Cardiac ventricle fibroblast (primary cell): ENCODE measurements at places on chromosomes 16 and 17. TPM values are rescaled to one million over a fixed set of nuclear protein-coding genes. Genes with fewer than 3 reads are reported as not detected.

CDRT15L2 gene
- not detected in 2 replicates for total RNA-seq

PTX4 gene
- total RNA-seq: 0.37 TPM in 1 of 2 replicates, not detected in the other

SLC52A1 gene
- not detected in 2 replicates for total RNA-seq

WNT9B gene
- not detected in 2 replicates for total RNA-seq

ITPRIPL2 gene
- 63.8 and 66.1 TPM in 2 replicates for total RNA-seq

EFNB3 gene
- total RNA-seq: 7.0 and 8.4 TPM in 2 replicates

PDILT gene
- total RNA-seq: 0.19 and 1.1 TPM in 2 replicates

SEPTIN1 gene
- 0.50 TPM in 1 of 2 replicates, not detected in the other for total RNA-seq

FBXO39 gene
- total RNA-seq: 0.31 and 0.39 TPM in 2 replicates

PLA2G10 gene
- total RNA-seq: not detected in 2 replicates

PRPSAP2 gene
- total RNA-seq: 13.6 and 14.2 TPM in 2 replicates

FN3K gene
- total RNA-seq: 0.68 and 5.1 TPM in 2 replicates

AXIN2 gene
- 25.4 and 26.2 TPM in 2 replicates for total RNA-seq

MTHFSD gene
- 12.7 and 15.7 TPM in 2 replicates for total RNA-seq

DHRS7C gene
- total RNA-seq: not detected in 2 replicates

ZFP3 gene
- 1.00 and 2.2 TPM in 2 replicates for total RNA-seq

SOX15 gene
- 0.20 and 0.25 TPM in 2 replicates for total RNA-seq

SHPK gene
- total RNA-seq: 8.3 and 10.7 TPM in 2 replicates

TMEM114 gene
- total RNA-seq: not detected in 2 replicates

KRT33A gene
- total RNA-seq: not detected in 2 replicates
